ENCODE measurements at places on chromosomes 5 and 9. TPM values are rescaled to one million over a fixed set of nuclear protein-coding genes. Genes with fewer than 3 reads are reported as not detected.

- no peaks in the 10 kb centered on the region for H3K36me3 ChIP-seq
- H3K4me1 ChIP-seq, result no peaks in the 10 kb centered on the region
- DNase-seq, result no peak
- no peak overlapping the region for H3K4me3 ChIP-seq
Observed at GRCh38 chr9:108813951-108814601, 41.7 kb downstream of the ACTL7B start.

- no peak overlapping the region for H3K4me3 ChIP-seq
- DNase-seq, result no peak
- H3K4me1 ChIP-seq, result peaks cover 69% of the 10 kb centered on the region
- no peaks in the 10 kb centered on the region for H3K36me3 ChIP-seq
Observed at GRCh38 chr5:36659411-36659810, 53.0 kb downstream of the SLC1A3 start.

The GLIPR2 gene
- total RNA-seq, result 1.9 TPM

GRCh38 chr5:178113841-178114324 lies 551 bp downstream of the N4BP3 start:
- no peaks in the 10 kb centered on the region for H3K27me3 ChIP-seq
- H3K4me3 ChIP-seq, result peak overlapping the region; percentile 74
- H3K27ac ChIP-seq, result peak overlapping the region; percentile 12
- H3K36me3 ChIP-seq, result no peaks in the 10 kb centered on the region
- peaks cover 19% of the 10 kb centered on the region for H3K4me1 ChIP-seq
- peak; percentile 32 for DNase-seq

The IGIP gene
- 3.7 TPM for total RNA-seq

GRCh38 chr5:91787718-91788117 lies 404.6 kb upstream of the ARRDC3 start:
- H3K4me3 ChIP-seq, result no peak overlapping the region
- H3K36me3 ChIP-seq, result no peaks in the 10 kb centered on the region
- no peak for DNase-seq
- H3K4me1 ChIP-seq, result no peaks in the 10 kb centered on the region
- no peaks in the 10 kb centered on the region for H3K27me3 ChIP-seq

The REEP5 gene
- 88.2 TPM for total RNA-seq

The ZDHHC11B gene
- 1.00 TPM for total RNA-seq

DNA sequence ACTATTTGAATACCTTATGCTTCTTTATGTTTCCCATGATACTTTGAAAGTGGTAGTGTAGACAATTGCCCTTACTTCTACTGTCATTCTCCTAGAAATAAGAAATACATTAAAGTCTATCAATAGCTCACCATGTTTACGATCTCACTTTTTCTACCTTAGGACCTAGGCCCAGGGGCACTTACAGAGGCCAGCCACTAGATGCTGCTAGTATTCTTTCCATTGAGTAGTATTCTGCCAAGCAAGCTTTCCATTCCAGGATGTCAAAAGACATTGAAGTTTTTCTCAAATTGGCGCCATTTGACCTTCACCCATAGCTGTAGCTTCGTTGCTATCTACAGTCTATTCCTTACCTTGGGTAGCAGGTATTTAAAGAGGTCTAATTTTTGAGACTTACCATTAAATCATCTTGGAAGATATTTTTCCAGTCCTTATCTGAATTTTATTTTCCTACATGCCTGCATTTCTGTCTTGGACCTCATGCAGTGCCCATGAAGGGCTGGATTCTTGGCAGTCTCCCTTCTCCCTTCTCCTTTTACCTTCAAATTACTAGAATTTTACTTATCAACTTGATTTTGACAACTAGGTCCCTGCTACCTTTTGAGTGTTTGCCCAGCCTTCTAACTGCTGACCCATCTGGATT lies 246.0 kb upstream of the NUDT12 start:
- H3K4me3 ChIP-seq, result no peak overlapping the region
- no peak overlapping the region for H3K27ac ChIP-seq
- no peaks in the 10 kb centered on the region for H3K36me3 ChIP-seq

- no peaks in the 10 kb centered on the region for H3K27me3 ChIP-seq
- H3K36me3 ChIP-seq, result peaks cover 10% of the 10 kb centered on the region
- no peak overlapping the region for H3K4me3 ChIP-seq
- H3K4me1 ChIP-seq, result peaks cover 21% of the 10 kb centered on the region
- H3K27ac ChIP-seq, result no peak overlapping the region
- DNase-seq, result no peak
Observed at GRCh38 chr5:171401167-171401947, 13.7 kb downstream of the NPM1 start.

- no peaks in the 10 kb centered on the region for H3K27me3 ChIP-seq
- H3K27ac ChIP-seq, result no peak overlapping the region
- H3K4me3 ChIP-seq, result no peak overlapping the region
- no peaks in the 10 kb centered on the region for H3K36me3 ChIP-seq
- no peak for DNase-seq
Observed at GRCh38 chr9:104905931-104906330, 22.0 kb downstream of the ABCA1 start.

The HTR4 gene
- not detected for total RNA-seq

DNA sequence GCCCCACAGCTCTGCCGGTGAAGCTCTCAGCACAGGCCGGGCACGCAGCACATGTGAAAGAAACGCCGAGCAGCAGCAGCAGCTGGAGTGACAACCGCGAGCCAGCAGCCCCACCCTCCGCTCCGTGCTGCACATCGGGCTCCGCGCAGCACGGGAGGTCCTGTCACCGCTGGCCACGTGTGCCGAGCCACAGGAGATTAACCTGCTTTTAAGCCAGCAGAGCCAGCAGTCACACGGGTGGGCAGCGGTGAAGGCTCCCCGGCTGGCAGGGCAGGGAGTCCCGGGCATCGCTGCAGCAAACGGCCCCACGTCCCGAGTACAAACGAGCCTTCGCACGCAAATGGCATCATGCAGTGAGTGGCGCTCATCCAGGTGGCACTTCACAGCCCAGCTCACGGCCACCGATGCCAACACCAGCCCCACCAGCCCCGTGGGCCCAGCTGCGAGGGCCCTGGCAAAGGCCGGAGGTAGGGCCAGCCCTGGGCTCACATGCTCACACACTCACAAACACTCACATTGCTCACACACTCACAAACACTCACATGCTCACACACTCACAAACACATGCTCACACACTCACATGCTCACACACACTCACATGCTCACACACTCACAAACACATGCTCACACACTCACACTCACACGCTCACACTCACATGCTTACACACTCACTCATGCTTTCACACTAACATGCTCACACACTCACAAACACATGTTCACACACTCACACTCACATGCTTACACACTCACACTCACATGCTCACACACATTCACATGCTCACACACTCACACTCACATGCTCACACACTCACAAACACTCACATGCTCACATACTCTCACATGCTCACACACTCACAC lies 11.1 kb downstream of the CCDC187 start:
- no peak for DNase-seq
- peaks cover 20% of the 10 kb centered on the region for H3K4me1 ChIP-seq
- H3K27me3 ChIP-seq, result no peaks in the 10 kb centered on the region
- H3K36me3 ChIP-seq, result no peaks in the 10 kb centered on the region
- no peak overlapping the region for H3K27ac ChIP-seq

DNA sequence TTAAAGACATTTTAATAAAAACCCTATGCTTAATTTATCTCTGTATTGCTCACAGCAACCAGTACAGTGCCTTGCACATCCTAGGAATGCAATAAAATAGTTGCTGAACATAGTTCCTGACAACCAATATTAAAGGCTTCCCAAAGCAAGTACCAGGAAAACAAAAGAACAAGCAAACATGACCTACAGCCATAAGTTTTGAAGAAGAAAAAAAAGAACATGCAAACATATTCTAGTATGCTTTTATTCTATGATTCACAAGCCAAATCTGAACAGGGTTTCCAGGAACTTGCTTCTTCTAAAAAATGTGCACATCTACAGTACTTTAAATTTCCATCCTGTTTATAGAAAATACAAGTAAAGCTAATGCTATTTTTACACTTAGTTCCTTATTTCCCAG lies 4.5 kb downstream of the CEMIP2 start:
- H3K4me3 ChIP-seq, result no peak overlapping the region
- H3K27ac ChIP-seq, result no peak overlapping the region
- H3K4me1 ChIP-seq, result peaks cover 5% of the 10 kb centered on the region
- DNase-seq, result no peak
- H3K27me3 ChIP-seq, result no peaks in the 10 kb centered on the region
- no peaks in the 10 kb centered on the region for H3K36me3 ChIP-seq

The PCDHGA6 gene
- 0.49 TPM for total RNA-seq

The IL9 gene
- total RNA-seq, result not detected

GRCh38 chr5:81579262-81579924 lies 171.5 kb downstream of the SSBP2 start:
- no peak overlapping the region for H3K4me3 ChIP-seq
- DNase-seq, result no peak
- no peaks in the 10 kb centered on the region for H3K4me1 ChIP-seq
- no peak overlapping the region for H3K27ac ChIP-seq

- DNase-seq, result peak; percentile 82
- no peaks in the 10 kb centered on the region for H3K27me3 ChIP-seq
- H3K36me3 ChIP-seq, result no peaks in the 10 kb centered on the region
- peaks cover 12% of the 10 kb centered on the region for H3K4me1 ChIP-seq
- H3K27ac ChIP-seq, result peak overlapping the region; percentile 72
Observed at GRCh38 chr5:66209350-66209749, 65.2 kb downstream of the SREK1 start.

All from Caco-2 (cell line).